ENCODE measurements at places on chromosomes 7 and 10.

DNA sequence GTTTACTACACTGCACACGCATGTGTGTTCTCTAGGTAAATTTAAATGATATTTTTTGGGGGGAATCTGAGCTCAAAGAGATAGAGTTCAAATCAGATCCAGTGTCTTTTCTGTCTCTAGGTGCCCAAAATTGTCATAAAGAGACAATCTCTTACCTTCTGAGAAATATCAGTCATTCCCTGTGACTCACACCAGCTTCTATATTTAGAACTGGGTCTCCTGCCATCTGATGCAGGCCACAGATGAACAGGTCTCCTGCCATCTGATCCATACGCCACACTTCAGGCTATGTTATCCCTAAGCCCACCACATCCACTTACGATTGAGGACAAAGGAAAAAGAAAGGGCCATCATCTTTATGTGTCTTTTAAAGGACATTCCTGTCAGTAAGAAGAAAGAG lies 136.3 kb upstream of the LAMB4 start:
- DNase-seq = no peak

DNA sequence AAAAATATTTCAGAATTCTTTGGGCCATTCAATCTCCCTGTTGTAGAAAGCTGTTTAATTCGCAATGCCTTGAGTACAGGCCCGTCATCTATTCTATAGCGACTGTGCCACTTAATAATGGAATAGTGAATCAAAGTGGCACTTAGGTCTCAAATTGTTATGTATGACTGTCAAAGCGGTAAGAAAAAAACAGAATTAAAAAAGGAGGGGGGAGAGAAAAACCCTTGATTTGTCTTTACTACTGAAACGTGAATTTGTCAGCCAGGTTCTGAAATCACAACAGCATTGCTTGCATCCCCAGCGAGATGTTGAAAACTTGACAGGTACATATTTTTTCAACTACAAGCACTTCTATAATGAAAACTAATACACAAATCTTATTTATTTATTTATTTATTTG lies 320.9 kb downstream of the TFEC start:
- DNase-seq = no peak

DNA sequence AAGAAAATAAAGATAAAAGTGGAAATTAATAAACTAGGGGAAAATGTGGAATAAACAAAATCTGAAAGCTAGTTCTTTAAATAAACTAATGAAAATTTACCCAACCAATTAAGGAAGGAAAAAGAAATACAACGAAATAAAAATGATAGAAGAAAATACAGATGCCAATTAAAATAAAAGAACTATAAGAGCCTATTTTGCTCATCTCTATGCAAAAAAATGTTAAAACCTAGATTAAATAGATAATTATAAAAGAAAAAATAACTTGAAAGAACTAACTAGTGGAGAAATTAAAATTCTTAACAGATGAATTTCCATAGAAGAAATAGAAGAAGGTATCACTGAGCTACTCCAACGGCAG lies 32.7 kb downstream of the PKD1L1 start:
- DNase-seq = no peak

DNA sequence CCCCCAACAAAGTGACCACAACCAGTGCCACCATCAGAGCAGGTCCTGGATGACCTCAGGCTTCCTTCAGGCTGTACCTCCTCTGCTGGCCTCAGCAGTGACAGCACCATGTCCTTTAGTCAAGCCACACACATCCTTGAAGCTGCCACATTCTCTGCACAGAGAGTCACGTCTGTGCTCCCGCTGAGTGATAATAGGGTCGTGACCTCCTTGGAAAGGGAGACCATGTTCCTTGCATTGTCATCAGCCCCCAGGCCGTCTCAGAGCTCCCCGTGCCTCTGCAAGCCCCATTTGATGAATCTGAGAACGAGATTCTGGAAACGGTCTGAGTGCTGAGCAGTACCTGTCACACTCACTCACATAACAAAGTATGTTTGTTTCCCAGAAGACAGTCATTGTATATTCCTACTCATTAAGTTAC lies 106.5 kb upstream of the PRR15 start:
- no peak for DNase-seq

DNA sequence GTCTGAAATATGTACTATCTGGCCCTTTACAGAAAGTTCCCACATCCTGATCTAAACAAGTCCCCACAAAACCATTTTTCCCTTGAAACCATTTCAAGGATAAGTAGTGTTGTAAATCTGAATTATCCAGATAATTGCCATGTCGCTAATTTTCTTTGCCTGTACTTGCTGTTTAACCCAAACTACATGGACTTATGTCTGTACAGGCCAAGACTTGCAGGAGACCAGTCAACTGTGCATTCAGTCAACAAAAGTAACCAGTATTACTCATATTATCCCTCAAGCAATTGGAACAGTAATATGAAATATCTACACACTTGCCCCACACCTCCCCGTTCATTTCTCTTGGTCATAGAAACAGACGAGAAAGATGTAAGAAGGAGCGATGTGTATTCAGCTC lies 347.8 kb upstream of the NFE2L3 start:
- DNase-seq = no peak

DNA sequence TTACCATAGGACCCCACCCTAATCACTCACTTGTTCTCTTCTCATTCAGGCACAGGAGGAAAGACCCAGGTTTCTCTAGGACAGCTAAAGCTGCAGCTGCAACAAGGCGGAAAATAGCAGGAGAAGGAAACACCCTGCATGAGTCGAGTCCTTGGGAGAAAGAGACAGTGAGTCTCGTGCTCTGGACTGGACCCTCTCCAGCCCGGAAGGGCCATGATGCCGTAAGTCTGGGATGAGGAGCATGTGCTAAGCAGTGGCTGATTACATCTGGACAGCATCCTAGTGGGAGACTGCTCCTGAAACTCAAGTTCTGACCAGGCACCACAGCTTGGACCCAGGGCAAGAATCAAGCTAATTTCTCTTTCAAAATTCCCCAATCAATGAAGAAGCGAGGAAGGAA lies 39.4 kb downstream of the FBXW4 start:
- DNase-seq = no peak

GRCh38 chr7:88321694-88322093 lies 15.0 kb upstream of the STEAP4 start:
- no peak for DNase-seq

DNA sequence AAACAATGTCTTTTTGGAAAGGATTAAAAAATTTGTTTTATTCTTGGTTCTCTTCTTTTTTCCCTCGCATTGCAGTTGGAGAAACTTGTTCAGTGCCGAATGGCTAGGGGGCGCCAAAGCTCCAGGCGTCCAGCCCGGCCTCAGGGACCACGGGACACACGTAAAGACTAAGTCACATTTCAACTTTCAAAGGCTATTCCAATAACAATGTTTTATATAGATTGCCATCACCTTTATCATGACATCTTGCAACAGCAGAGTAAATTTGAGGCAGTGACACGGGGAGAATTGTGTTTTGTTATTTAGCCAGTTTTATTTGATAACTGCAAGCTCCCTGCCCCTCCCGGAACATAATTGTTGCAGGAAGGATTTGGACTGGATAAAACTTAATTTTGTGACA lies 2.2 kb upstream of the IGFBP3 start:
- DNase-seq = no peak

DNA sequence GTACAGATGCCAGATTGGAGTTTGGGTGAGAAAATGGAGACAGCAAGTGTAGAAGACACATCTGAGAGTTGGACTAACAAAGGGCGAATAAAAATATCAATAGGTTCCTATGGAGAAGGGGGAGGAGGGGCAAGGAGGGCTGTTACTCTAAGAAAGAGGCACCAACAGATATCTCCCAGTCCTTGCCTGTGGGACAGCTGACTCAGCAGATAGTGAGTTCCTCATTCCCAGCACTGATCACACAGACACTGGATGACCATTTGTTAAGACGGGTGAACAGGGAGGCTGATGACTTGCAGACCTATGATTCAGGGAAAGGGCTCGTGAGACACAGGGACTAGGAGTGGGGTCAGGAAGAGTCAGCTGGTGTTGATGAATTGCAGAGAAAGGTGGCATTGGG lies 5.7 kb upstream of the PRR15 start:
- DNase-seq = no peak

GRCh38 chr10:14068601-14069250 lies 262.0 kb downstream of the FRMD4A start:
- DNase-seq = no peak

GRCh38 chr7:152760854-152761748 lies 1.5 kb downstream of the ACTR3B start:
- no peak for DNase-seq

- no peak for DNase-seq
Measured at GRCh38 chr10:118310822-118311221, 31.3 kb downstream of the FAM204A start.

GRCh38 chr10:125006188-125006680 lies 64.3 kb downstream of the ZRANB1 start:
- DNase-seq = no peak

- DNase-seq = no peak
Measured at GRCh38 chr10:89242345-89242684, 9.3 kb downstream of the LIPA start.

- no peak for DNase-seq
Measured at GRCh38 chr10:122852261-122852660, 6.6 kb upstream of the CUZD1 start.

GRCh38 chr7:63039882-63040281 lies 958.8 kb upstream of the ZNF722 start:
- no peak for DNase-seq

GRCh38 chr10:78276139-78276538 lies 242.5 kb downstream of the RPS24 start:
- DNase-seq = no peak

DNA sequence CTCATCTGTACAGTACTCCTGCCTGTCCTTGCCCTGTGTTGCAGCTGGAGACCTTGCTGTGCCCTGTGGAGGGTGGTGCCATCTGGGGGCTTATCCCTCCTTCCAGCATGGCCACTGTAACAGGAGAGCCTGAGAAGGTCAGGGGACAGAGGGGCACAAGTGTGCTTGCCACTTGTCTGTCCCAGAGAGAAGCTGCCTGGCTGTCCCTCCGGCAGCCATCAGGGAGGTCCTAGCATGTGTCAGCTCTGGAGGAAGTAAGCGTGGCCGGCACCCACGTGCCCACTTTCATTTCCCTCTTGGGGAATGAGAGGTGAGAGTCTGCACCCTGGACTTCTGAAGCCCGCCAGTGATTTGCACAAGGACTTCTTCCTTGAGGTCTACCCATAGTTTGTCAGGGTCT lies 97.0 kb upstream of the PPIF start:
- peak; percentile 28 for DNase-seq

GRCh38 chr7:37494926-37495325 lies 46.3 kb upstream of the ELMO1 start:
- no peak for DNase-seq

GRCh38 chr10:105328503-105329133 lies 687.5 kb downstream of the SORCS3 start:
- no peak for DNase-seq

- no peak for DNase-seq
Measured at GRCh38 chr7:16615228-16615627, 30.3 kb downstream of the ANKMY2 start.

DNA sequence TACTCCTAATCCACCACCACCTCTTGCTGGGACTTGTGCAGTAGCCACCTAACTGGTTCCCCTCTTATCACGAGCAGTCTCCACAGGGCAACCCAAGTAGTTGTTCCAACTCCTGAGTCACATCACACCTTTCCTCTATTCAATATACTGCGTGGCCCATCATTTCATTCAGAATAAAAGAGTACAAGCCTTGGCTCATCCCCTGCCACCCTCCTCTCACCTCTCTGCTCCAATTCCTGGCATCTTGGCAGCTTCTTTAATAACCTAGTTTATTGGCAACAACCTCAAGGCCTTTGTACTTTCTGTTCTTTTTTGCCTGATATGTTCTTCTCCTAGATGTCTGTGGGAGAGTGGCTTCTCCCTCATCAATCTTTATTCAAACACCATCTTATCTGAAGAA lies 199.4 kb downstream of the KIAA1217 start:
- no peak for DNase-seq

- no peak for DNase-seq
Measured at GRCh38 chr10:21488246-21488956, 37.1 kb downstream of the SKIDA1 start.

DNA sequence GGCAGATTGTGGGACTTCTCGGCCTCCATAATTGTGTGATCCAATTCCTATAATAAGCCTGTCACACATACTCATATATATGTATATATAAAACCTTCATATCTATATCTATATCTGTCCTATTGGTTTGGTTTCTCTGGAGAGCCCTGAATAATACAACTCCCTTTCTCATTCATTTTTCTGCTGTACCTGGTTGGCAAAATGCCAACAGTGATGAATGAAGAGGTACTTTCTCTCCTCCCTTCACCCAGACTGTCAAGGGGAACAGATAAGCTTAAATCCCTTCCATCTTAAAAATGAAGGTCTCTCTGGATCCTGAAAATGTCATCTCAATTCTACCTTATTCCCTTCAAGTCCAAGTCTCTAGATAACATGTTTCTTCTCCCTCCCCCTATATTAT lies 60.3 kb upstream of the FOXP2 start:
- no peak for DNase-seq

- no peak for DNase-seq
Measured at GRCh38 chr10:71471006-71471405, 74.3 kb downstream of the CDH23 start.

DNA sequence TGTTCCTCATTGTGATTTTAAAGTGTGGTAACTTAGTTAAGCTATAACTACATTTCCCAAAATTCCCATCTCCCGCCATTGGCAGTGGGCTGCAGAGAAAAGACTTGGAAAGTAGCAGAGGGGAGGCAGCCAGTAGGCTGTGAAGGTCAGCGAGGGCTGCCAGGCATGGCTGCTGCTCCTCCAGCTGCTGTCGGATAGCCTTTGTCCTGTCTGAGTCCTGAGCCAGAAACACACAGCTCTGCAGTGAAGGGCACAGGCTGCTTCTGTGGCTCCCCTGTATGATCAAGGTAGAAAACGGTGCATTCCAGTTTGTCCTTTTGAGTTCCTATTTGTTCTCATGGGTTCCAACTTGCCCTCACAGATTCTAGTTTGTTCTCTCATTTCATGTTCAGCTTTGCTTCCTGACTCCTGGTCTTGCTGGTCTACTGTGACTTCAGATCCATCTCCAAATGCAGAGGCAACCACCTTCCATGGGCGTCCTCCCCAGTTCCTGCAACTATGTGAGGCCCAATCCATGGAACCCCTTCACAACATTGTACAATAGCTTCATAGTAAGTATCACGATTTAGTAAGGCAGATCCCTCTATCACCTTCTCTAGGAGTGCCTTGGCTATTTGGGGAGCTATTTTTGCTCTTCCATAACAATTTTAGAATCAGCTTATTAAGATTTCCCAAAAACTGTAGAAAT lies 31.7 kb downstream of the SYPL1 start:
- no peak for DNase-seq

DNA sequence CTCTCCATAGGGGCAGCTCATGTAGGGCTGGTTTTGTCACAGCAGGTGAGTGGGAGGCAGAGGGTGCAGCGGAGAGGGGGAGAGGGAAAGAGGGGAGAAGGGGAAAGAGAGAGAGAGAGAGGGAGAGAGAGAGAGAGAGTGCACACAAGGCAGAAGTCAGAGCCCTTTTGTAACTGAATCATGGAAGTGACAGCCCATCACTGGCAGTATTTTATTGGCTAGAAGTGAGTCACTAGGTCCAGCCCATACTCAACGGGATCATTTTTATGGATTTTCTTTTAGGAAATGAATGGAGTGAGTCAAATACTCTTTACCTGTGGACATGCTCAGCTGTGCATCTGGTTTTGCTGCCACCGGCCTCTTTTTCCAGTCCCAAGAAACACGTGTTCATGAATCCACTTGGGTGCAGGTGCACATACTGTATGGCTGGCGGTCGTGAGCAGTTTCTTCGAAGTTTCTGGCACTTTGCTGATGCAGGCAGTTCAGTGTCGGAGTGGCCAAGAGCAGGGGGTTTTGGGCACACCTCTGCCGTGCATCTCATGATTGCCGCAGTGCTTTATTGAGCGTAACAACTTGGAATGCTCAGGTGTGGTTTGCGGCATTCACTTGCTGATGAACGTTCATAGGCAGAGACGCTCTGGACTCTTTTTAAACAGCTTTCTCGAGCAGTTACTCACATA lies 40.3 kb downstream of the DOCK1 start:
- no peak for DNase-seq

Measured in caudate nucleus (tissue), 63 donors.